ENCODE measurements at places on chromosomes 12 and 14. TPM values are rescaled to one million over a fixed set of nuclear protein-coding genes. Genes with fewer than 3 reads are reported as not detected.
A peak's percentile ranks its signal among the peaks of the same experiment; 100 is the strongest.

- H3K27ac ChIP-seq = no peak overlapping the region
- DNase-seq = no peak
- H3K4me1 ChIP-seq = no peaks in the 10 kb centered on the region
- H3K36me3 ChIP-seq = no peaks in the 10 kb centered on the region
Measured at GRCh38 chr14:26621364-26621763, 23.5 kb upstream of the NOVA1 start.

- H3K4me3 ChIP-seq = no peak overlapping the region
- H3K27ac ChIP-seq = no peak overlapping the region
- no peak for DNase-seq
- H3K36me3 ChIP-seq = no peaks in the 10 kb centered on the region
- peaks cover 3% of the 10 kb centered on the region for H3K27me3 ChIP-seq
- no peaks in the 10 kb centered on the region for H3K4me1 ChIP-seq
Measured at GRCh38 chr12:10554228-10554755, 48.6 kb downstream of the EIF2S3B start.

GRCh38 chr12:79983492-79983891, 48.6 kb upstream of the PPP1R12A start:
- DNase-seq = peak; percentile 99
- no peak overlapping the region for H3K4me3 ChIP-seq
- no peak overlapping the region for H3K27ac ChIP-seq

DNA sequence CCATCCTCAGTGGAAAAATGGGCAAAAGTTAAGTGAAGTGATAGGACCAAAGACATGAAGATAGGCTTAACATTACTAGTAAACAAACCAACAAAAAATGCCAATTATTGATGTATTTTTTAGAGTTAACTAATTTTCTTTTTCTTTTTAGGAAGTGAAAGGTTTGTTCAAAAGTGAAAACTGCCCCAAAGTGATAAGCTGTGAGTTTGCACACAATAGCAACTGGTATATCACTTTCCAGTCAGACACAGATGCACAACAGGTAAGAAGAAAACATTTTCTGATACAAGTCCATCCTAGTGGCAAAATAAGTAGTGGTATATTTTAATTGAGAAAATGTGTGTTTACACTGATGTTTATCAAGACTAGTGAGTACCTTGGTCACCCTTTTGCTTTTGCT, 39.6 kb downstream of the LARP4 start:
- no peak overlapping the region for H3K4me3 ChIP-seq
- no peaks in the 10 kb centered on the region for H3K4me1 ChIP-seq
- H3K27me3 ChIP-seq = no peaks in the 10 kb centered on the region
- H3K36me3 ChIP-seq = peaks cover 4% of the 10 kb centered on the region
- DNase-seq = no peak

DNA sequence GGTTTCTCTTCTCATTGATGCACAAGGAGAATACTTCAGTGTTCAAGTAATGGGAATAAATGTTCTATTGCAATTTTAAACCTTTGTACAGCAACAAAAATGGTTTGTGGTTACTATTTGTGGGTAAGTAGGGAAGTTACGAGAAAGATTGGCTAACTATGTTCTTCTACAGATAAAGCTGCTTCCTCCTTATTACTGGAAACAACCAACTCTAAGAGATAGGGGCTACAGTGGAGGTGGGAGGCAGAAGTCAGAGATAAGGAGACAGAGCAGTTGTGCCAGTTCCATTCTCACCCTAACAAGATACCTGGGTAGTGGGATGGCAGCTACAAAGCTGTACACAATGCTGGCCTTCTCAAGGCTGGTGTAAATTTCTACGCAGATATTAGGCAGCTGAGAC, 16.2 kb downstream of the NOXRED1 start:
- no peaks in the 10 kb centered on the region for H3K4me1 ChIP-seq
- DNase-seq = no peak
- no peaks in the 10 kb centered on the region for H3K27me3 ChIP-seq
- H3K36me3 ChIP-seq = no peaks in the 10 kb centered on the region

DNA sequence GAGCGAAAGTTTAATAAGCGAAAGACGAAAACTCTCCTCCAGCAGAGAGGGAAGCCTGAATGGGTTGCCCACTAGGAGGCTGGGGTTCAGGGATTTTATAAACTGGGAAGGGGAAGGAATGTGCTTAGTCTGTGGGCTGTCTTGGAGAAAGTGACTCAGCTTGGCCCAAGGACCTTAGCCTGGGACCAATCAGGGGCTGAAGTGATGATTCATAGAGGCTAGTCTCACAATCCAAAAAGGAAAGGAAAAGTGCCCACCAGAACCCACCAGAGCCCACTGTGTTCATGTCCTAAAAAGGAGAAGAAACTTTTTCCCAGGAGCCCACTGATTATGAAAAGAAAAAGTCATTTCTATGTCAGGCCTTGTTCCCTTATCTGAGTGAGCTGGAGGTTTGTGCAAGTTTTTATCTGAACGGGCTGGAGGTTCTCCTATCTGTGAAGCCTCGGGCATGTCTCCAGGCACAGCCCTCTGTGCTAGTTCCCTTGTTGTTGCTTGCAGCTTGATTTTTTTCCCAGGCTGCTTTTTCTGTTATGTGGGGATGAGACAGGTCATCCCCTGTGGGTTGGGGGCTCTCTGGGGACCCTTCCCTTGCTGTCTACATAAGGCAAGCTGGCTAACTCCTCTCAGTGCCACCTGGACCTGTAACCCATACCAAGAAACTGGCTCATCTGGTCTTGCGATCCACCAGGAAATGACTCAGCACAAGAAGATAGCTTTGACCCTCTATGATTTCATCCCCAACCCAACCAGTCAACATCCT, 8.3 kb upstream of the GOLGA5 start:
- DNase-seq = peak; percentile 92
- peak overlapping the region; percentile 88 for H3K27ac ChIP-seq
- no peaks in the 10 kb centered on the region for H3K27me3 ChIP-seq
- no peak overlapping the region for H3K4me3 ChIP-seq
- no peaks in the 10 kb centered on the region for H3K36me3 ChIP-seq

DNA sequence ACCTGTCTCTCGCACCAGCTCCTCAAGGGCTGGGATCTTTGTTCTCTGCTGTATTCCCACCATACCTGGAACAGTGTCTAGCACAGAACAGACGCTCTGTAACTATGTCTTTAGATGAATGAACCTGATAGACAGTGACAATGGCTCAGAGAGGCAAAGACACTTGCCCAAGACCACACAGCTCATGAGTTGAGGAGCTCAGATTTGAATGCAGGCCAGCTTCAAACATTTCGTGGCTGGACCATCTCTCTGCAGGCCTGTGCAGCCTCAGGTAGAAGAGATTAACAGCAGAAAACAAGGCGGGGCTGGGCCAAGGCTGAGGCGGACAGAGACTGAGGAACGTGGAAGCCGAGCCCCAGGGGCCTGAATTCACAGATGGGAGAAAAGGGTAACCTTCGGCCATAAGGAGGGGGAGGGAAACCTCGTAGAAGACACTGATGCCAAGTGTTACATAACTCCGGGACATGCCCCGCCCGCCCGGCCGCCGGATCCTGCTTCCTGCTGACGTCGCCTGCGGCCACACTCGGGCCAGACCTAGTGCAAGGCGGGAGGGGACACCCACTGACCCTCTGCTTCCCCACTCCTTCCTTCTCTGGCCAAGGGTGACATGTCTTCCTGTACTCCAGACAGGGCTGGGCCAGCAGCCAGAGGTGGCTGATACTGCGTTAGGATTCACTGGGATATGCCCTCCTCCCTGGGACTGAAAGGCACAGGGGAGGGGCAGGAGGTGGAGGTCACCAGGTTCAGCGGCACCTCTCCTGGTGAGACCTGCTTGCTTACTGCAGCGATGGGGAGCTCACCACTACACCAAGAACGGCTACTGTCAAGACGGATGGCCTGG, 86.8 kb downstream of the RFLNA start:
- no peak overlapping the region for H3K4me3 ChIP-seq
- peak; percentile 84 for DNase-seq
- peak overlapping the region; percentile 91 for H3K27ac ChIP-seq
- peaks cover 54% of the 10 kb centered on the region for H3K4me1 ChIP-seq
- peaks cover 35% of the 10 kb centered on the region for H3K36me3 ChIP-seq

DNA sequence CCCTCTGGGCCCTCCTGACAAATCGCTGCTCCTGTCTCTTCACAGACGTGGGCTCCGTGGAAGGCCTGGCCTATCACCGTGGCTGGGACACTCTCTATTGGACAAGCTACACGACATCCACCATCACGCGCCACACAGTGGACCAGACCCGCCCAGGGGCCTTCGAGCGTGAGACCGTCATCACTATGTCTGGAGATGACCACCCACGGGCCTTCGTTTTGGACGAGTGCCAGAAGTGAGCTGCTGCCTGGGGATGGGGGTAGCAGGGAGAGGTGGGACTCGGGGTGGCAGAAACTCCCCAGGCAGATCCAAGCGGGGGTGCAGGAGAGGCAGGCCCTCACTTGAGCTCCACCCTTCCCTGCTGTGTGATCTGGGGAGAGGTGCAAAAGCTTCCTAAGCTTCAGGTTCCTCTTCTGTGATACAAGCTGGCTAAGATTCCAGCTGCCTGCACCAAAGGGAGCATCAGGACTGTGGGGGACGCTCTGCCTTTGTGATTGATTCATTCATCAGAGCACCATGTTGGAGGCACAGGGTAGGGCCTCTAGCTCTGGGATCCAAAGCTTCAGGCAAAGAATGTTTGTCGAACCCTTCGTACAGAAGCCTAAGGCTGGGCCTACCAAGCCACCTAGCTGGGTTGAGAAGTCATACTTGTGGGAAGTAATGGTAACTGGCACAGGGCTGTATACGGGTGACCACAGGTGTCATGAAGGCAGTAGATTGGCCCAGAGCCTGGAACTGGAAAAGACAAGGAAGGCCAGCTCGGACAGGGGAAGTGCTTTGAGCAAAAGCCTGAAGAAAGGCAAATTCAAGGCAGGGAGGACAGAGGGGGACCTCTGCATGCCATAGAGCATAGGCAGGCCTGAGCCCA, 29.1 kb upstream of the NXPH4 start:
- peaks cover 78% of the 10 kb centered on the region for H3K36me3 ChIP-seq
- H3K4me1 ChIP-seq = no peaks in the 10 kb centered on the region
- DNase-seq = no peak
- no peaks in the 10 kb centered on the region for H3K27me3 ChIP-seq
- no peak overlapping the region for H3K27ac ChIP-seq

DNA sequence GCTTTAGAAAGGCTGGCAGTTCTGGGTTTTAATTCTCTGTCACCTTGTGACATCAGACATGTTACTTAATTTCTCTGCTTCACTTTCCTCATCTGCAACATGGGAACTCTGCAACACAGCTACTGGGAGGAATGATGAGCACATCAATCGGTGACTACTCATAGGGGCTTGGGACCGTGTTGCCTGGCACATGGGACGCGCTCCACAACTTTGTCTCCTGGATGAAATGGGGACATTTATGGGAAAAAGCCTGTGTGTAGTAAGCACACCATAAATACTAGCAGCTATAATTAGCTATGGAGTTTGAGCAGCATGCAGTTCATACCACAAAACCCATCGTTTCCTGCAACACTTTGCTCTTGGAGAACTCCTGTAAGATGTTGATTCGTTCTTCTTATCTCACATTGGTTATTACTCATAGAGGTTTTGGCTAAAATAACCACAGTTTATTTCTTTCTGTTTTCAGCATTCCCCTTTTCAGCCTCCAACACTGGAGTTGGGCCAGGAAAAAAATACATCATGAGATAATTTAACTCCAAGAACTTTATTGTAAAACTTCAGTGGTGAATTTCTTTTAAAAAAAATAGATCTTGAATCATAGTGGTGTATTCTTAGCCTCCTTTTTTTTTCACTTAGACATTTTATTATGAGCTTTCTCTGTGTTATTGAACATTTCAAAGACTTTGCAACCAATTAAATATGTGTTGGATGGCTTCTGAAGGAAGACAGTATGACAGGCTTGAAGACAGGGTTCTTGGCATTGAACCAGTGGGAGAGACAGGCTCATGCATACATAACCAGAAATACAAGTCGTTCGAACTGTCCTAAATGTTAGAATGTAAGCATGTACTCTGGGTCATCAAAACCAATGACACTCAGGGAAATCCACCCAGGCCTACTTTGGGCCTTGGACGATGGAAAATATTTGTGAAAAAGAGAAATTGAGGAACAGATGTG, 72.7 kb downstream of the RIN3 start:
- peak overlapping the region; percentile 75 for H3K27ac ChIP-seq
- H3K4me1 ChIP-seq = peaks cover 19% of the 10 kb centered on the region
- no peaks in the 10 kb centered on the region for H3K27me3 ChIP-seq
- peak; percentile 99 for DNase-seq
- H3K36me3 ChIP-seq = peaks cover 4% of the 10 kb centered on the region

DNA sequence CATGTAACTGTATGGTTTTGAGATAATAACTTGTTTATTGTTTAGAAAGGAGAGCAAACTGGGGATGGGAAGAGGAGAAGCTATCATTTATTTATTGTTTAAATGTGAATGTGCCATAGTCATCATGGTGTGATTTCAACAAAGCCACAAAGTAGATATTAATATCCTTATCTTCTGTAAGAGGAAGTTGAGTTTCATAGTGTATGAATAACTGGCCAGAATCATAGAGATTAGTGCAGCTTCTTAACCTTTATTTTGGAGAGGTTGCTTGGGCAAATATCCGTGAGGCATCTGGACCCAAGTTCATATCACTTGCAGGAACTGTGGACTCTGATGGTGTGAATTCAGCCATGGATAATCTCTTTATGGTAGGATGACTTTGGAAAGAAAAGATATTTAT, 26.8 kb upstream of the LYZ start:
- DNase-seq = no peak
- H3K27me3 ChIP-seq = peaks cover 4% of the 10 kb centered on the region
- no peaks in the 10 kb centered on the region for H3K36me3 ChIP-seq
- no peak overlapping the region for H3K27ac ChIP-seq

DNA sequence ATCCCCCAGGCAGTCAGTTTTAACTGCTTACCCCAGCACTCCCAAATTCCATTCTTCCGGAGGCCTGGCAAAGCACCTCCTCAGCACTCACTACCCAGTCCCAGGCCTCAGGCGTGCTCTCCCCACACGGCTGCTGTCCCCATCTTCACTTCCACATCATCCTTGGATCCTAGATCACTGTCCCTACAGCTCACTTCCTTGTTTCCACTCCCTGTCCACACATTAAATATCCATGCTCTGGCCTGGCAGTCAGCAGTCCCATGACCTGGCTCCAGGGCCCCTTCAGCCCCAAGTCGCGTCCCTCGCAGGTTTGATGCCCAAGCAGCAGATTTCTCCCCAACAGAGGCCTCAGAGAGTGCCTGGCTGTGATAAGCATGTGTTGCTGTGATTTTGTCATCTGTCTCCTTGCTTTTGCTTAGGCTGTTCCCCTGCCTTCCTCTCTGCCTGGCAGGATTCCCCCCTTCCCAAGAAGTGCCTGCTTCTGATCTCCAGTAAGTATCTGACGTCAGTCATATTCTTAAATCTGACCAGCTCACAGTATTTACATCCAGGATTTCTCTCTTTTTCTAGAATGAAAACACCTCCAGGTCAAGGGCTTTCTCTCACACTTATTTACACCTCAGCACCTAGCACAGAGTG, 241.7 kb downstream of the ZFP36L1 start:
- DNase-seq = no peak
- H3K4me3 ChIP-seq = no peak overlapping the region
- no peak overlapping the region for H3K27ac ChIP-seq
- peaks cover 39% of the 10 kb centered on the region for H3K4me1 ChIP-seq
- no peaks in the 10 kb centered on the region for H3K36me3 ChIP-seq
- no peaks in the 10 kb centered on the region for H3K27me3 ChIP-seq

- peak overlapping the region; percentile 86 for H3K4me3 ChIP-seq
- no peaks in the 10 kb centered on the region for H3K27me3 ChIP-seq
- H3K36me3 ChIP-seq = no peaks in the 10 kb centered on the region
- H3K27ac ChIP-seq = peak overlapping the region; percentile 94
- DNase-seq = peak; percentile 89
Measured at GRCh38 chr14:31207287-31207754, 272 bp downstream of the HECTD1 start.

OAS1 gene
- total RNA-seq = 3.6 TPM

INHBC gene
- not detected for total RNA-seq

GPX2 gene
- not detected for total RNA-seq

TSPAN19 gene
- total RNA-seq = not detected

CYP27B1 gene
- under 0.01 TPM for total RNA-seq
